ENCODE measurements at places on chromosomes 1 and 21. TPM values are rescaled to one million over a fixed set of nuclear protein-coding genes. Genes with fewer than 3 reads are reported as not detected.

Gene SPRR4
- total RNA-seq = not detected

Gene DPT
- 1.6 TPM for total RNA-seq

Gene LELP1
- not detected for total RNA-seq

Gene RHOC
- total RNA-seq = 519 TPM

Gene TRIM58
- total RNA-seq = not detected

Gene TRNP1
- total RNA-seq = 52.8 TPM

Gene TCHHL1
- not detected for total RNA-seq

Gene SMCP
- total RNA-seq = not detected

Gene S100A7A
- not detected for total RNA-seq

Gene CFAP141
- not detected for total RNA-seq

Gene KCNJ9
- not detected for total RNA-seq

Gene CLDN17
- not detected for total RNA-seq

Gene DYNLT5
- not detected for total RNA-seq

Gene LCE1F
- total RNA-seq = not detected

Gene RHBG
- total RNA-seq = not detected

Gene KRTAP13-3
- not detected for total RNA-seq

Gene TRABD2B
- under 0.01 TPM for total RNA-seq

Gene PRAMEF5
- total RNA-seq = not detected

Gene SPRR2B
- not detected for total RNA-seq

Gene LCE1C
- total RNA-seq = not detected

Gene BARHL2
- not detected for total RNA-seq

Gene SEC16B
- 1.8 TPM for total RNA-seq

Gene INSRR
- not detected for total RNA-seq

Gene MPL
- total RNA-seq = not detected

Gene CLEC20A
- not detected for total RNA-seq

Gene DNAJC28
- total RNA-seq = 0.72 TPM

Gene F3
- 18.6 TPM for total RNA-seq

Gene SPATA46
- total RNA-seq = not detected

Gene ALPL
- total RNA-seq = 11.3 TPM

Gene COL24A1
- 0.36 TPM for total RNA-seq

Gene CSTB
- total RNA-seq = 19.0 TPM

Gene RGS1
- total RNA-seq = not detected

Gene S100A2
- total RNA-seq = 0.16 TPM

Gene IL20
- not detected for total RNA-seq

Gene OR2T33
- not detected for total RNA-seq

Gene CR1L
- total RNA-seq = not detected

Gene FCER1G
- total RNA-seq = not detected

Gene TMEM54
- total RNA-seq = 25.4 TPM

Gene PPIAL4G
- not detected for total RNA-seq

Gene SLC22A15
- total RNA-seq = 1.5 TPM

Gene BMP8A
- total RNA-seq = 0.90 TPM

Gene KRTAP19-1
- not detected for total RNA-seq

Gene FABP3
- total RNA-seq = 2.2 TPM

Gene GNAT2
- total RNA-seq = not detected

Gene AKR7A3
- total RNA-seq = 0.54 TPM

Gene LCE2A
- not detected for total RNA-seq

Gene SEC22B
- total RNA-seq = 46.2 TPM

Gene OVAAL
- not detected for total RNA-seq
